Osteoblast (primary cell): ENCODE measurements at places on chromosomes 4 and X. TPM values are rescaled to one million over a fixed set of nuclear protein-coding genes. Genes with fewer than 3 reads are reported as not detected.

DNA sequence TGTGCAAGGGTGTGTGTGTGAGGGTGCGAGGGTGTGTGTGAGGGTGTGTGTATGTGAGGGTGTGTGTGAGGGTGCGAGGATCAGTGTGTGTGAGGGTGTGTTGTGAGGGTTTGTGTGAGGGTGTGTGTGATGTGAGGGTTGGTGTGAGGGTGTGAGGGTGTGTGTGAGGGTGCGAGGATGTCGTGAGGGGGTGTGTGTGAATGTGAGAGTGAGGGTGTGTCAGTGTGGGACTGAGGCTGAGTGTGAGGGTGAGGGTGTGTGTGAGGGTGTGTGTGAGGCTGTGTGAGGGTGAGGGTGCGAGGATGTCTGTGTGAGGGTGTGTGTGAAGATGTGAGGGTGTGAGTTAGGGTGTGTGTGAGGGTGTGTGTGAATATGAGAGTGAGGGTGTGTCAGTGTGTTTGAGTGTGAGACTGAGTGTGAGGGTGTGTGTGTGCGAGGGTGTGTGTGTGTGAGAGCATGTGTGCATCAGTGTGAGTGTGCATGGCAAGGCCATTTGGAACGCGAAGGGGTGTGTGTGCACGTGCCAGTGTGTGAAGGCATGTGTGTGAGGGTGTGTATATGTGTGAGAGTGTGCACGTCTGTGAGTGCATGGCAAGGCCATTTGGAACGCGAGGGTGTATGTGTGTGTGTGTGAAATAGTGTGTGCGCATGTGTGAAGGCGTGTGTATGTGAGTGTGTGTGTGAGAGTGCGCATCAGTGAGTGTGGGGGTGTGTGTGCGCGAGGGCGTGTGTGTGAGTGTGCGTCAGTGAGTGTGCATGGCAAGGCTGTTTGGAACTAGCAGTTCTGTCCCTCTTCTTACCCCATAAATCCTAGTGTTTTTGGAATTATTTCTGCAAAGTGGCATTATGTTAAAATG is 69.8 kb downstream of the RGS12 start:
- peak; percentile 50 for DNase-seq

GRCh38 chr4:11700751-11701226 is 272.1 kb upstream of the HS3ST1 start:
- DNase-seq: peak; percentile 11

DNA sequence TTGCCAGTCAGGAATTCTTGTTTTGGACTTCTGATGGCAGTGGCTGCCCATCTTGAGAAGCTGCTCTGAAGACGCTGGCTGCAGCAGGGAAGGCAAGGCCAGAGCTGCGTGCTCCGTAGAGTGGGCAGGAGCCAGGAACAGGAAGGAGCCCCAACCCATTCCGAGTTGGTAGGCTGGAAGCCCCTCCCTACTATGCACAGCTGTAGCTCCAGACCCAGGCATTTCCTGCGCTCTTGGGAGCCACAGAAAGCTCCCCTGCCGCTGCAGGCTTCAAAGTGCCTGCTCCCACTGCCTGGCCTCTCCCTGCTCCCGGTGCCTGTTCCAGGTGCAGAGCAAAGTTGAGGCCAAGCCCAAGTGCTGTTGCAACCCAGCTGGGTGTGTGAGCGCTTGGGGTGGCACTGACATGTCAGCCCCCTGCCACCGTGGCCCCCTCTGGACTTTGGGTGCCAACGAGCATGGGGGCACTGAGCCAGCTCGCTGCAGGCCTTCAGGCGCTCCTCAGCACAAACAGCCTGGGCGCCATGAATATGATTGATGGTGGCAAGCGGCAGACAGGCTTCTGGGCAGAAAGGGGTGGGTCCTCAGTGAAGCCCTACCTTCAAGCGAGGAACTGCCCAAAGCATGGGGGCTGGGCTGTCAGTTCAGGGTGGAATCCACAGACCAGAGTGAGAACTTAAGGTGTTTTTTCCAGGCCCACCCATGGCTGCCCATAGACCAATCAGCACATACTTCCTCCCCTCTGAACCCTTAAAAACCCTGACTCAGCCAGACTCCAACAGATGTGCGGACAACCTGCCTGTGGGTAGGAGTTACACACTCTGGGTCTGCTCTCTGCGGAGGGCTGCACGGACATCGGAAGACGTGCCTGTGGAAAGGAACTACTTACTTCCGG is 677.2 kb upstream of the INTU start:
- no peak for DNase-seq

DNA sequence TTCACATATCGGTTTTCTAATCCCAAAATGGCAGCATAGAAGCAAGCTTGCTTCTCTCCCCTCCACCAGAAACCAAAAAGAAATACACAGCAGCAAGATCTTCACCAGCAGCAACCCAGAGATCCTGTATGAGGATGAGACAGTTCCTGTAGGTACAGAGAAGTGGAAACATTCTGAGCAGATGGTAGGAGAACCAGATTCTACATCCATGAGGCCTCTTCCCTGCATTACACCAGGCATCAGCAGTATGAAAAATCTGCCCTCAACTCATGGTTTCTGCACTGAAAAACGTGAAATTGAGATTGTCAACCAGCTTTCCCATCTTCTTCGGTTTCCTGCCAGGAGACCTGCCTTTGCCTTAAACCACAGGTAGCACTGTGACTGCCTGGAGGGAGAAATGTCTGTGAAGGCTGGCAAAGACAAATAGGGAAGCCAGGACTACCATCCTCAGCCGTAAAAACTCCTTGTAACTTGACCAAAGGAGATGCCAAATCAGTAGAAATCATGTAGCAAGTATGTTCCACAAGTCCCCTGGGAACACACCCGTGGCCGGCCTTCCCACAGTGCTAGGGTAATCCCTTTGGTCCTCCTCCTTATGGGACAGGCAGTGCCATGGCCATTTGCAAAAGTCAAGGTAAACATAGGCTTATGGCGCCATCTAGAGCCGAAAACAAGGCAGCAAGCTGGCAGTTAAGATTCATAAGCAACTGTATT is 24.0 kb upstream of the MTHFD2L start:
- peak; percentile 26 for DNase-seq

- no peak for DNase-seq
Observed at GRCh38 chr4:123469245-123469644, 72.7 kb downstream of the SPRY1 start.

DNA sequence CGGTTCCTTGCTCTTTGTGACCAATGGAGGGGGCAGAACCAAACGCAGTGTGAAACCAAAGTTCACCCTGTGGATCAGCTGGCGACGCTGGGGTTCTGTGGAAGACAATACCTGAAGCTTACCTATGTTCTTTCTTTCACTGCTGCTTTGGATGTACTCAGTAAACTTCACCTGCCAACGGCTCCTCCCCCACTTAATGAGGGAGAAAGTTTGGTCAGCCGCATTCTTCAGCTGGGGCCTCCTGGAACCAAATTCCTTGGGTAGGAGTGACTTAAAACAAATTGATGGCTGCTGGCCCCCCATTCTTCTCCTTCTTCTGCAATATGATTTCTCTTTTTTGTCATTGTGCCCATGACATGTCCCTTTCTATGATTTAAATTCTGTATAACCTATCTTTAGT is 282.4 kb downstream of the ANK2 start:
- no peak for DNase-seq

DNA sequence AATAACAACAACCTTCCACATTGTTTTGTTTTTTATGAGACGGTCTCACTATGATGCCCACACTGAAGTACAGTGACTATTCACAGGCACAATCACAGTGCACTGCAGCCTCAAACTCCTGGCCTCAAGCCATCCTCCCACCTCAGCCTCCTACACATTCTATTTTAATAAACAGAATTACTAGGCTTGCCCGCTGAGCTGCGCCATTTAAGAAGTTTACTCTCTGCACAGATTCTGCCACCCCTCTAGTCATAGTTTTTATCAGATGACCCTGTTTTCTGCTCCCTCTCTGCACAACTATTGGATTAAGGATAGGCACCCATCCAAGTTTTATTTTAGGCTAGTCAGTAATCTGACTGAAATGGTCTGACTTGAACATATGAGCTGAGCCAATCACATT is 11.3 kb upstream of the COX18 start:
- no peak for DNase-seq

GRCh38 chr4:44817930-44818329 is 91.6 kb upstream of the GNPDA2 start:
- no peak for DNase-seq

DNA sequence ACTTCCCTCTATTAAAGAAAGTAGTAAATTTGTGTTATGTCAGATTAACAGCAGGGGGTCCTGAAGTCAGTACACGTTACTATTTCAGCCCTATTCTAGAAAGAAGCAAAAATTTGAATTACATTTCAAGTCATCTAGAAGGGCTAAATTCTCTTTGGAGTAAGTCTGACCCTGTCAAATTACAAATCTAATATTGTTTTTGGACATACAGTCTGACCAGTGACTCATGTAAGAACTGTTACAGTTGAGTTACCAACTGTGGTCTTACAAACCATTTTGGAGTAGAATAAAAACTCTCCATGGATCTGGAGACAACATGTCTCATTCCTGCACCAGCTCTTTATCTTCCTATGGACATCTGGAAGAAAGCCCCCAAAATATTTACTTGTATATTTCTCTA is 36.0 kb upstream of the GYPA start:
- no peak for DNase-seq

GRCh38 chrX:137574102-137574783 is 8.3 kb downstream of the ZIC3 start:
- no peak for DNase-seq

GRCh38 chr4:6263526-6264224 is 6.0 kb upstream of the WFS1 start:
- peak; percentile 42 for DNase-seq

- no peak for DNase-seq
Observed at GRCh38 chr4:25163196-25163595, 2.9 kb upstream of the SEPSECS start.

DNA sequence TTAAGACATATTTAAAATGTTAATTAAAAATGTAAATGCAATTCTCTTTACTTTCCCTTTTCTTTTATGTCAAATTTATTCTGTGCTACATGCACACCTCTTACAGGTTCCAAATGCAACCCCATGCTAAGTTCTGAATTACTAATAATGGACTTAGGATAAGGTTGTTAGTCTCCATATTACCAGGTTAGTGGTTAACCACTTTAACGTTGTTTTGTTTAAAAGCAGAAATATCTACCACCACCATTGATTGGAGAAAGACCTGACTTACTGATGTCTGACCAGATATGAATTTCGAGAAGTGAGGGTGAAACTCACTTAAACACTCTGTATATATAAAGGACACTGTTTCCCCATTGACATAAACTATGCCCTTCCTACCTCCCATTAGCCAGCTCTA is 6.9 kb upstream of the TRPC3 start:
- no peak for DNase-seq

Gene TMEM31
- total RNA-seq: not detected in 2 replicates

Gene FAM120C
- 8.0 TPM in 2 replicates for total RNA-seq
